Activated CD4-positive, alpha-beta memory T cell treated with anti-CD3 and anti-CD28 coated beads, Interleukin-2, amount 10 ng/mL, durations not matched to agents 7 days and 5 days (primary cell): ENCODE measurements at places on chromosomes 11 and 22. TPM values are rescaled to one million over a fixed set of nuclear protein-coding genes. Genes with fewer than 3 reads are reported as not detected.

Gene GLYAT
- total RNA-seq: not detected

DNA sequence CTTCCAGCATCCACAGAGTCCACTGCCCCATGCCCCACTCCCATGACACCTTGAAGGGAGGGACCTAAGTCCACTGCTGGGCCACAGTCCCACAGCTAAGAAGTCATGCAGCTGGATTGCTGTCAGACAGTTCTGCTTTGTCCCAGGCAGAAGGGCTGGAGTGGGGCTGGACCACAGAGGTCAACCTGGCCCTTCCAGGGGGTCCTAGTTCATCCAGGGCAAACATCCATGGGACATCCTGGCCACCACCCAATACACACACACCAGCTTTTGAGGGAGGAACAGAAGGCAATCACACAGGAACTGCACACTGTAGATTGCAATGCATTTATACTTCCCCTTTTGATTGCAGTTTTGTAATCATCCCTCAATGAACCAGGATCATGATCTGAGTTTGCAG is 11.3 kb upstream of the APOL4 start:
- no peak for DNase-seq
- peaks cover 6% of the 10 kb centered on the region for H3K36me3 ChIP-seq
- H3K27ac ChIP-seq: no peak overlapping the region
- H3K4me3 ChIP-seq: no peak overlapping the region

Gene MS4A4E
- total RNA-seq: not detected

DNA sequence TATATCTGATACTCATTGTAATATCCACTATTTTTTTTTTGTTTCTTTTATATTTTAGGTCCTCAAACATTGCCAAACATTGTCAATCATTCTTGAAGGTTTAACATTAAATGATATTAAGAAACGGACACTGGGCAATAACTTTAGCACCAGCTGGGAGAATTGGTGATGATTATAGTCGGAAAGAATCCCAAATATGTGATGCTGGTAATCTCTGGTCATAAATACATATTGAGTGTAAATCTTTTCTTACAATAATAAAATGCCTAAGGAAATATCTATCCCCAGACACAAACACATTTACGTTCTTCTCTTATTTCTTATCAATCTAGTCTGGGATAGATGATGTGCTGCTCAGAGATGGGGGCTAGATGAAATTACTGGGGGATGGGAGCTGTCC is 25.2 kb downstream of the OR51E2 start:
- no peak for DNase-seq
- H3K27ac ChIP-seq: no peak overlapping the region
- no peaks in the 10 kb centered on the region for H3K36me3 ChIP-seq
- H3K4me1 ChIP-seq: no peaks in the 10 kb centered on the region

DNA sequence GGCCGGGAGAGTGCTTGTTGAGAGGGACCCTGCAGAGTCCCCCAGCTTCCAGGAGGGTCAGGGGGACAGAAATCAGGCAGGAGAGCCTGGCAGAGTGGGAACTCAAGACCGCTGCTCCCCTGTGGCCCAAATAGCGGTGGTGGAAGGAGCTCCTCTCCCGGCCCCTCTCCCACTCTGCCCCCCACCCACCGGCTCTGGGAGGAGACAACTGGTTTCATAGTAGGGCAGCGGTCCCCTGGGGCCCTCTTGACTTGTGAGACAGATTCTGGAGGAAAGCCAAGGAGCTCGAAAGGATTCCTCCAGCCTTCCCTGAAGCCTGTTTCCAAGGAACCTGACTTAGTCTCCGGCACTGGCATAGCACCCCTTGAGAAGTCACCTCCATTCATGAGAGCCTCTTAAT is 10.1 kb downstream of the PKNOX2 start:
- H3K27ac ChIP-seq: no peak overlapping the region
- DNase-seq: no peak
- peaks cover 25% of the 10 kb centered on the region for H3K27me3 ChIP-seq
- no peak overlapping the region for H3K4me3 ChIP-seq

- no peaks in the 10 kb centered on the region for H3K27me3 ChIP-seq
- DNase-seq: no peak
- H3K36me3 ChIP-seq: no peaks in the 10 kb centered on the region
- H3K4me3 ChIP-seq: no peak overlapping the region
- no peaks in the 10 kb centered on the region for H3K4me1 ChIP-seq
These were observed 85.8 kb upstream of the FGF3 start for GRCh38 chr11:69904974-69905535.

GRCh38 chr22:28570696-28571373 is 108.8 kb downstream of the TTC28 start:
- peaks cover 41% of the 10 kb centered on the region for H3K27me3 ChIP-seq
- no peak overlapping the region for H3K27ac ChIP-seq
- no peak overlapping the region for H3K4me3 ChIP-seq
- no peaks in the 10 kb centered on the region for H3K4me1 ChIP-seq

DNA sequence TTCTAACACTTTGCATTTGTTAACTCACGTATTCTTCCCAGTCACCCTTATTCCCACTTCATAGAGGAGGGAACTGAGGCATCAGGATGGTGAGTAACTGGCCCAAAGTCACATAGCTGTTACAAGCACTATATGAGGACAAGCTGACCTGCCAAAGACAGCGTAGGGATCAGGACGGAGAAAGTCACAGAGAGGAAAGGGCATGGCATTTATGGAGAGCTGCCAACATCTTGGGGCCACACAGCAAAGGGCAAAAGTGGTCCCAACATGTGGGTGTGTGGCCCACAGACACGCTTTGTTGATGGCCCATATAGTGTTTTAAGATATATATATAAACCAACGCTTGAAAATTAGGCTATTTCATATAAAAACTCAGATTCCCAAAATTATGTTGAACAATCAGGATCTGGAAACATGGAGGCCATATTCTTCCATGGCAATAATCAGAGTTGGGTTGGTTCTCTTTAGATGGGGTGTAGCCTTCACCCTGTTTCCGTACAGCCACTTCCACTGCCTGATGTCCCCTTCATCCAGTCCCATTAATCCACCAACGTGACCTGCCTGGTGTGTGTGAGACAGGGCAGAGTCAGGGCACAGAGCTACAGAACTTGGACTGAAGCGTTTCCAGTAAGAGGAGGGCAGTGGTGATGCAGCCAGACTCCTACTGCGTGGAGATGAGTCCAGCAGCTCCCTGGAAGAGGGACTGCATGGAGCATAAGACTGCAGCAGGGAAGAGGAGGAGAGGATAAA is 39.9 kb upstream of the CD5 start:
- no peaks in the 10 kb centered on the region for H3K27me3 ChIP-seq
- peaks cover 86% of the 10 kb centered on the region for H3K4me1 ChIP-seq
- H3K4me3 ChIP-seq: no peak overlapping the region
- peaks cover 63% of the 10 kb centered on the region for H3K36me3 ChIP-seq
- peak; percentile 16 for DNase-seq
- peak overlapping the region; percentile 96 for H3K27ac ChIP-seq

GRCh38 chr11:3949125-3949524 is 93.7 kb downstream of the STIM1 start:
- H3K27me3 ChIP-seq: no peaks in the 10 kb centered on the region
- peak overlapping the region; percentile 43 for H3K4me3 ChIP-seq
- peak overlapping the region; percentile 77 for H3K27ac ChIP-seq

Gene SLC5A12
- not detected for total RNA-seq

DNA sequence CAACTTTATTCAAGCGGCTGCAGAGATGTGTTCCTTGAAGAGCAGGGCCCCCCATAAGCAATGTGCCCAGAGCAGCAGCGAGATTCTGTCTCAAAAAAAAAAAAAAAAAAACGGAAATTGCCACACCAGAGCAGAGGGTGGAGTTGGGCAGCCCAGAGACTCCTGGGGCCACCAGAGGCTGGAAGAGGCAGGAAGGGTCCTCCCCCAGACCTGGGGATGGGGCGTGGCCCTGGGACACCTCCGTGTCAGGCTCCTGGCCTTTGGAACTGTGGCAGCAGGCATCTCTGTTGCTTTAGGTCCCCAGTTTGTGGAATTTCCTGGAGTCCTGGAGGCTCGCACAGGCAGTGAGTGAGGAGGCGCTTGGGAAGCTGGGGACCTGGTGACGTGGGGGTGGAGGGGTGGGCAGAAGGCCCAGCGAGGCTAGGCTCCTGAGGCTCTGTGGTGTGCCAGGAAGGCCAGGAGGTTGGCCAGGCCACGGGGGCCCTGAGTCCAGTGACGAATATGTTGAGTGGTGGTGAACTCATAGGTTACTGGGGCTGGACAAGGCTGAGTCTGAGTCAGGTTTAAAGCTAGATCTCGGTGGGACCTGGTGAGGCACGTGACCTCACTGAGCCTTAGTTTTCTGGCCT is 735.6 kb downstream of the BRD1 start:
- H3K36me3 ChIP-seq: no peaks in the 10 kb centered on the region
- H3K4me3 ChIP-seq: no peak overlapping the region
- no peak overlapping the region for H3K27ac ChIP-seq
- no peaks in the 10 kb centered on the region for H3K27me3 ChIP-seq
- no peak for DNase-seq
- H3K4me1 ChIP-seq: no peaks in the 10 kb centered on the region

- peaks cover 63% of the 10 kb centered on the region for H3K4me1 ChIP-seq
- DNase-seq: no peak
- peak overlapping the region; percentile 90 for H3K27ac ChIP-seq
- peaks cover 7% of the 10 kb centered on the region for H3K27me3 ChIP-seq
- H3K36me3 ChIP-seq: no peaks in the 10 kb centered on the region
These were observed 894 bp downstream of the ADA2 start for GRCh38 chr22:17218341-17218740.

GRCh38 chr22:50361688-50362087 is 18.6 kb downstream of the PPP6R2 start:
- no peaks in the 10 kb centered on the region for H3K27me3 ChIP-seq
- H3K4me1 ChIP-seq: peaks cover 36% of the 10 kb centered on the region
- H3K4me3 ChIP-seq: no peak overlapping the region
- H3K27ac ChIP-seq: peak overlapping the region; percentile 69
- H3K36me3 ChIP-seq: peaks cover 31% of the 10 kb centered on the region

Gene PITPNM1
- 120 TPM for total RNA-seq

Gene NRXN2
- total RNA-seq: 0.08 TPM

DNA sequence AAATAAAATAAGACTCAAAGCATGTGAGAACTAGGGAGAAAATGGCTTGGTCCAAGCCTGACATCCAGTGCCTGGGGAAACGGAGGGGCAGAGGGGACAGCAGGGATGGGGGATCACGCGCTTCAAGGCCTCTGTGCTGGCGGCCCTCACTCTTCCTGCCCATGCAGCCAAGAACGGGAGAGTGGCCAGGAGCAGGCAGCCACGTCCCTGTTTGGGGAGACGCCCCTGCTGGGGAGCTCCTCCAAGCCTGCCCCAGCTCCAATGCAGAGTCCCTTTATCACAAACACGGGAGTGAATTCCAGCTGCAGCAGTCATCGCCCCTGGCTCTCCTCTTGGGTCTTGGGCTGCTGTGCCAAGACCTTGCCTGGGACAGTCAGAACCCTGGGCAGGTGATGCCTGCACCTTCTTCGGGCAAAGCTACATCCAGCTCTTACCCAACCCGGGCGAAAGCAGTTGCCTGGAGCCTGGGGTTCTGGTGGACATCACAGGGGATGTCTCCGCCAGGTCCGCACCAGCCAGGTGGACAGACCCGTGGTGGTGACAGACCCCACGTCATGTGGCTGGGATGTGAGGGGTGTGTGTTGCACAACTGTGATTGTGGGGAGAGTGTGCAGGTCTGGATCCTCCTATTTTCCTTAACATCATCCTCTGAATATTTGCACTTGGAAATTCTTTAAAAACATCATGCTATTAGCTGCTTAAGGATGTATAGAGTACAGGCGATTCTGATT is 1391.3 kb downstream of the BRD1 start:
- H3K4me1 ChIP-seq: no peaks in the 10 kb centered on the region
- no peak overlapping the region for H3K4me3 ChIP-seq
- no peaks in the 10 kb centered on the region for H3K36me3 ChIP-seq
- DNase-seq: no peak
- no peak overlapping the region for H3K27ac ChIP-seq
- no peaks in the 10 kb centered on the region for H3K27me3 ChIP-seq

GRCh38 chr11:79377406-79377805 is 63.4 kb downstream of the TENM4 start:
- no peak overlapping the region for H3K4me3 ChIP-seq
- H3K27me3 ChIP-seq: peaks cover 2% of the 10 kb centered on the region
- no peaks in the 10 kb centered on the region for H3K36me3 ChIP-seq
- H3K4me1 ChIP-seq: no peaks in the 10 kb centered on the region
- no peak for DNase-seq
- no peak overlapping the region for H3K27ac ChIP-seq
